ENCODE measurements at places on chromosomes 6 and 20.
A peak's percentile ranks its signal among the peaks of the same experiment; 100 is the strongest.

- peak; percentile 74 for DNase-seq
Measured at GRCh38 chr20:25553819-25554296, 31.5 kb downstream of the NINL start.

DNA sequence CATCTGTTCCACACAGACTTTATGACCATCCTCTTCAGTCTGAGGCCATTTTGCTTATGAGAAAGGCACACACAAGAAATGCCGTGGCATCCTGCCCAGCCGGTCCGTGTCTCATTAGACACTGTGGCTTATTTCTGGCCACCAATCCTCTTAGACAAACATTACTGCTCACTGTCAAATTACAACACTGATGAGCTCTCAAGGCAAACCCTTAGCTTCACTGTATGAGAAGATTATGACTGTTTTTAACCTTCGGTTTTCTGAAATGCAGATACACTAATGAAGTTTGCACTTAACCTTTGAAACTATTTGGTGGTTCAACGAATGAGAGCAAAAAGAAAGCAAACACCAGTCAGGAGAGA is 50.5 kb upstream of the DST start:
- DNase-seq = no peak

- no peak for DNase-seq
Measured at GRCh38 chr6:2640551-2640950, 110.2 kb downstream of the MYLK4 start.

- DNase-seq = no peak
Measured at GRCh38 chr6:2035046-2035445, 210.4 kb downstream of the GMDS start.
